Fibroblast of the aortic adventitia (primary cell): ENCODE measurements at places on chromosomes 5 and 9.

DNA sequence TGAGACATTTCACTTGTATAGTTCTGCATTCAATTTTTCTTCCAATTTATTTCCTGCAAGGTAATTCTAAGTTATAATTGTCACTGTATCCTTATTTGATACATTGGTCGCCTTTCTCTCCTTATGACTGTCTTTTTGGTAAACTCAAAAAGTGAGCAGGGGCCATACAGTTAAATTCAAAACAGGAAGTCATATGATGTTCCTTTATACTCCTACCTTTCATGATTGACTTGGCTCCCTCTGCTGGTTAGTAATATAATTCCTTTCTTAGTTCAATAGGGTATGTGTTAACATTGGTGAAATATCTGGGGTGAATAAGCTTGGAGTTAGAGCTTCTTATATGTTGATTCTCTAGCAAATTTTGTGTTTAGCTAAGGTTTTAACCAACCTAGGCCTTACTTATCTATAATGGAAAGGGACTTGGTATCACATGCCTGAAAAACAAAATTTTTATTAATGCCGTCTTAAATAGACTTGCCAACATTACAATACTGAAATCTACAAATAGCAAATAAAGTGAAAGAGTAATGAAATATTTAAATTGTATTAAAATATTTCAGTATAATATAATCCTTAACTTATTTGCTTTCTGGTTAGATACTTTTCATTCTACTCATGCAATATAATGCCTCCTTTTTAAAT lies 6.0 kb upstream of the NIPBL start:
- DNase-seq: peak; percentile 80

DNA sequence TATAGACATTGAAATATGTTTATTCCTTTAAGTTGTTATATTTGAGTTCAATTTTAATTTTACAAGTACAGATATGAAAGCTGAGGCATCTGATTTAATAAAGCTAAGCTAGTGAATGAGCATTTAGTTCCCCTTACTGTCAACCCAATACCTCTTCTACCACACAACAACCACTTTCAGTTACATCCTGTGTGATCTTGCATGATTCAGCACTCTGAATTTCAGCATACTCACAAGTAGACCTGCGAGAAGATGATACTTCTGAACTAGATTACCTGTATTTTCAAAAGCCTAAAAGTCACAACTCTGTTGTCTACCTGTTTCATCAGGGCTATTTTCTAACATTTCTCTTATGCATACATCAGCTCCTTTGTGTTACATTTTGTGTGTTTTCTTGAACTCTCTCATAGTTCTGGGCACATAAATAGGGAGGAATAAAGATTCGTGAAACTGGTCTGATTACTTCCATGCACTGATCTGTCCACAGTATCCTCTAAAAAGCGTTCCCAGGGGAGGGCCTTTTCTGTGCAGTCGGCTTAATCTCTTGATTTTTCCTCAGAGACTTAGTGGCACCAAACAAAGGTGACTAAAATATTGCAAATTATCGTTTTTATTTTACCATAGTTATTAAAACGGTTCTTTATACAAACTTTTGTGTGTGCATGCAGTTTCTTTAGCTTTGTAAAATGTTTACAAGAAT lies 2025.5 kb upstream of the NUDT12 start:
- no peak for DNase-seq

DNA sequence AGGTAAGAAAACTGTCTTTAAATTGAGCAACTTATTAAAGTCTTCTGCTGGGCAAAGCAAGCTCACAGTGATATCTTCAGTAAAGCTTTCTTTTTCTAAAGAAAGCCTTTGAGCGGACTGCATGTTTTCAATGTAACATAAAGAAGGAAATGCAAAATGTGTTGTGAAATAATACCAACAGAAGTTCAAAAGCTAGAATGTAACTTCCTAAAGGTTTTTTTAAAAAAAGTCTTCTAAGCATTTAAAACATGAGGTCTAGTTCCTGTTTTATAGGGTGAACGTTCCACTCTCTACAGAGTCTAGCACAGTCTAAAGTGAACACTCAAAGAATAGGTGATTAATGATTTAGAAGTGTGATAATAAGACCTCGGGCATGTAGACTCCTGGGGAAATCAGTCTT lies 62.9 kb downstream of the DENND1A start:
- no peak for DNase-seq

- DNase-seq: no peak
Measured at GRCh38 chr9:114403153-114403756, 15.5 kb upstream of the AKNA start.

GRCh38 chr5:127898551-127899213 lies 184.9 kb upstream of the SLC12A2 start:
- peak; percentile 47 for DNase-seq

- DNase-seq: no peak
Measured at GRCh38 chr9:93122721-93123221, 11.3 kb downstream of the NINJ1 start.

DNA sequence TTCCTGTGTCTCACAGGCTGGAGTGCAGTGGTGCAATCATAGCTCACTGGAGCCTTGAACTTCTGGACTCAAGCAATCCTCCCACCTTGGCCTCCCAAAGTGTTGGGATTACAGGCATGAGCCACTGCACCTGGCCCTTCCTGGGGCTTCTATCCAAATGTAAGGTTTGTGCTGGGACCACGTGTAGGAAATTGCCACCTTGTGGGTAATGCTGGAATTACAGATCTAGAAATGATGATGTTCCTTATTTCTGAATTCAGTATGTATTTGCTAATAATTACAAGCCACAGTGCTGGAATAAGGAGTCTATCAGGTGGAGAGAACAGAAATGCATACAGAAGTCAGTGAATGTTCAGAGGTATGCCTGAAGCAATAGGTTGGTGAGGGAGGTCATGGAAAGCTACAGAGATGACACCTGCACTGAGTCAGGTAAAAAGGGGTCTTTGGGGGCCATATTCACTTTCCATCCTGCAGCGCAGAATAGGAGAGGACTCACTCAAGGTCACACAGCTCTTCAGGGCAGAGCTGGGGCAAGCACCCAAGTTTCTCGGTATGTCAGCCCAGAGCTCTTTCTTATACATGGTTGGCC lies 8.8 kb upstream of the IGFBPL1 start:
- DNase-seq: peak; percentile 61

- DNase-seq: no peak
Measured at GRCh38 chr5:174183701-174184100, 138.2 kb downstream of the NSG2 start.

- no peak for DNase-seq
Measured at GRCh38 chr5:138258704-138259292, 15.6 kb downstream of the GFRA3 start.

DNA sequence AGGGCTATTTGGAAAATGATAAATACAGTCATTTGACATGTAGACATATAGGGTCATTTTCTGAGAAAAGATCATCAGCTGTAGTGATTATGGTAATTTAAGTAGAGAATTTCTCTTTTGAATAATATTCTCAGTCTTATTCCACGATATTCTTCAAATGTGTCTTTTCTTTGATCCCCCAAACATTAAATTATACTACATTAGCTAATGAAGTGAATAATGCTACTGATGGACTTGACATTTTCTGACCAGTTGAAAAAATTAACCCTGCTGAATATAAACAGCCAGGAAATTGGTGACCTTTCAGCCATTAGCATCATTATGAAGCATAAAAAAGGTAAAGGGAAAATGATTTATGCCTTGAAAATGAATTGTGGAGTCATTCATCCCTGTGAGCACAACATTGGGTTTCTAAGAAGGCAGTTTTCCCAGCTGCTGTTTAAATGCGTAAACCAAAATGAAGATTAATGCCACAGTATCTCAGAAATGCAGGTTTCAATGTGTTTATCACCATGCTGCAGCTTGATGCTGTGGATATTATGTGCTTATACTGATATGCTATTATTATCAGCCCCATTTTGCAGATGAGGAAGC lies 489.1 kb downstream of the KCTD16 start:
- no peak for DNase-seq

DNA sequence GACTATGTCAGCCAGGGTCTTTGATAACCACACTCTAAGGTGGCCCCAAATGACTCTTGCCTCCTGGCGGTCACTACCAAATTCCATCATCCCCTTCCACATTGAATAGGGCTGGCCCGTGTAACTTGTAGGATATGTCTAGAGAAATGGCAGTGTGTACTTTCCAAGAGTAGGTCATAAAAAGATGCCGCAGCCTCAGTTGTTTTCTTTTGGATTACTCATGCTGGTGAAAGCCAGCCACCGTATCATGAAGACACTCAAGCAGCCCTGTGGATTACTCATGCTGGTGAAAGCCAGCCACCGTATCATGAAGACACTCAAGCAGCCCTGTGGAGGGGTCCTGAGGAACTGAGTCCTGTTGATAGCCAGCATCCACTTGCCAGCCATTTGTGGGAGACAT lies 172.0 kb upstream of the TBC1D2 start:
- no peak for DNase-seq

DNA sequence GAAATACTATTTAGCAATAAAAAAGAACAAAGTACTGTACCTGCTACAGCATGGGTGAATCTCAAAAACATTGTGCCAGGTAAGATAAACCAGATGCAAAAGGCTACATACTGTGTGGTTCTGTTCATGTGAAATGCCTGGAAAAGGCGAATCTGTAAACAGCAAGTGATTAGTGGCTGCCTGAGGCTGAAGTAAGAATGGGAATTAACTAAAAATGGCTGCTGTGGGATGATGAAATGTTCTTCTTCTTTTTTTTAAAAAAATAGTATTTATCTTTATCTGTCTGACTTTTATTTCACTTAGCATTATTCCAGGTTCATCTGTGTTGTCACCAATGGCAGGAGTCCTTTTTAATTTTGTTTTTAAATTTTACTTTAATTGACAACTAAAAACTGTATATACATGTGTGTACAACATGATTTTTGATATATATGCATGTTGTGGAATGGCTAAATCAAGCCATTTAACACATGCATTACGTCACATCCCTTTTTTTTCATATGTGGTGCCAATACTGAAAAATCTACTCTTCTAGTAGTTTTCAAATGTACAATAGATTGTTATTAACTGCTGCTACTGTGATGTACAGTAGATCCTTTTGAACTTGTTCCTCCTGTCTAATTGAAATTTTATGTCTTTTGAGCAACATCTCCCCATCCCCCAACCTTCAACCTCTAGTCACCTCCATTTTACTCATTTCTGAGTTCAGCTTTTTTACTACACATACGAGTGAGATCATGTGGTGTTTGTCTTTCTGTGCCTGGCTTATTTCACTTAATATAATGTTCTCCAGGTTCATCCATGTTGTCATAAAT lies 62.9 kb upstream of the TNFAIP8 start:
- DNase-seq: no peak

- DNase-seq: peak; percentile 32
Measured at GRCh38 chr5:151030379-151030778, 10.0 kb downstream of the GPX3 start.

DNA sequence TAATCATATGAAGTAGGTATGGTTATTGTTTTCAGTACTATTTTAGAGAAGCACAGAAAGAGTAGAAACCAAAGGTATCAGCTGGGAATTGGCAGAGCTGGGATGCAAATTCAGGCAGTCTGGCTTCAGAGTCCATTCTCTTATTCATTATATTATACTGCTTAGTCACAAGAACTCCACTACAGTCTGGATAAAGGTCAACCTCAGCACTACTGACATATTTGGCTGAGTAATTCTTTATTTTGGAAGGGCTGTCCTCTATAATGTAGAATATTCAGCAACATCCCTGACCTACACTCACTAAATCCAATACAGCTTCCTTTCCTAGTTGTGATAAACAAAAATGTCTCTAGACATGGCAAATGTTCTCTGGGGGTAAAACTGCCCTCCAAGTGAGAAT lies 37.6 kb downstream of the PTGER4 start:
- peak; percentile 80 for DNase-seq

GRCh38 chr5:15013654-15014463 lies 142.3 kb upstream of the ANKH start:
- DNase-seq: peak; percentile 90

DNA sequence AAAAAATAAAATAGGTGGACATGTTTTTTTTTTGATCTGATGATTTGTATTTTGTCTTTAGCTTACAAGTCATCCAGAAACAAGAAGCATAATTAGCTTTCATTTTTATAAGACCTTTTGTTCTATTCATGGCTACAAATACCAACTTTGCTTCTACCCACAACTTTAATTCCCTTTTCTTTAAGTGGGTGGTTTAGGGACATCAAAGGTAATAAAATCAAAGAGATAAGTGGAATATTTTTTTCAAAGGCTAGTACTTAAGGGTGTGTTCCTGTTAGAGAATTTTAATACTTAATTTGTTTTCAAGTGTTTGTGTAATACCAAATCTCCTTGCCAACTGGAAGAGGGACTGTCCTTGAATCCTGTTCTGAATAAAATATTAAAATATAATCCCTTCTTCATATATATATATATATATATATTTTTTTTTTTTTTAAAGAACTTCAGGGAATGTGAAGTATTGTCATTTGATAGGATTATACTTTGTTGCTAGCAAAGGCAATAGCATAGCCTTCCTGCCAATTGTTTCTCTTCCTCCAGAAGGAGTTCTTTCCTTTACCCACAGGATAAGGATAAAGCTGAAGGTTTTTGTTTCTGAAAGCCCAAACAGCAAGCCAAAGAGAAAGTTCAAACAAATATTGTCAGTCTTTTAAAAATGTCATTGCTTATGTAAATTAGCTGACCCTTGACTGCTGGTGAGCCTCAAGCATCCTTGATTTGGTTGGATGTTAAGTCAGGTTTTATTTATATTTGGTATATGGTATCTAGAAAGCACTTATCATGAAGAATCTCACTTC lies 108.9 kb downstream of the PAM start:
- DNase-seq: no peak

GRCh38 chr9:112819635-112820496 lies 69.3 kb downstream of the SNX30 start:
- DNase-seq: peak; percentile 90

DNA sequence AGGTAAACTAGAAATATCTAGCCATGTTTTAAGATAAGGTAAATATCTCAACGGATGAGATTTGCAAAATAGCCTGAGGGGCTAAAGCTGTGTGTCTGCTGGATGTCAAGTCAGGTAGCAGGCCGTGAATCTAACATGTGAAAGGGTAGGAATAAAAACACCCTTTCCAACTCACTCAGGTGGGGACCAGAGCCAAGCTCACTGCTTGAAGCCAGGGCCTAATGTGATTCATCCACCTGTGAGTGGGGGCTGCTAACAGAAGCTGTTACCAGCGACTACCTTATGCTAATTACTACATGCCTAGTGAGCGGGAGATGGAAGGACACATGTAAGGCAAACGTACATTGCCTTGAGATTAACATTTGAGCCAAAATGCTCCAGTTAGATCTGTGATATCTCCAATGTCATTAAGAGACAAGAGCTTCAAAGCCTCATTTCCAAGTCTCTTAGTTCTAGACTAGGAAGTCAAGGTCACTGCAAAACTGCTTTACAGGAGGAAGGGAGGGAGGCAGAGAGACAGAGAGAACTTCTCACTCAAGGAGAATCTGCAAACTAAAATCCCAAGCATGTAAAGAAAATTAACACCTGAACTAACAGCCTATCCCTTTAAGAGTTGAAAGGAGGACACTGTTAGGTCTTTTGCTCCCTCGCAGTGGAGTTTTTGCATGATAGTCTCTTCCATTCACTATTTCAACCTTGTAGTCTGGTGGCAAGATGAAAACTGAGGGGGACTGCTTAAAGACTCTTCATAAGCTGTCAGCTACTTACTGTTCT lies 141.6 kb upstream of the RPS23 start:
- no peak for DNase-seq
